ENCODE measurements at places on chromosomes 3 and 15. TPM values are rescaled to one million over a fixed set of nuclear protein-coding genes. Genes with fewer than 3 reads are reported as not detected.

DNA sequence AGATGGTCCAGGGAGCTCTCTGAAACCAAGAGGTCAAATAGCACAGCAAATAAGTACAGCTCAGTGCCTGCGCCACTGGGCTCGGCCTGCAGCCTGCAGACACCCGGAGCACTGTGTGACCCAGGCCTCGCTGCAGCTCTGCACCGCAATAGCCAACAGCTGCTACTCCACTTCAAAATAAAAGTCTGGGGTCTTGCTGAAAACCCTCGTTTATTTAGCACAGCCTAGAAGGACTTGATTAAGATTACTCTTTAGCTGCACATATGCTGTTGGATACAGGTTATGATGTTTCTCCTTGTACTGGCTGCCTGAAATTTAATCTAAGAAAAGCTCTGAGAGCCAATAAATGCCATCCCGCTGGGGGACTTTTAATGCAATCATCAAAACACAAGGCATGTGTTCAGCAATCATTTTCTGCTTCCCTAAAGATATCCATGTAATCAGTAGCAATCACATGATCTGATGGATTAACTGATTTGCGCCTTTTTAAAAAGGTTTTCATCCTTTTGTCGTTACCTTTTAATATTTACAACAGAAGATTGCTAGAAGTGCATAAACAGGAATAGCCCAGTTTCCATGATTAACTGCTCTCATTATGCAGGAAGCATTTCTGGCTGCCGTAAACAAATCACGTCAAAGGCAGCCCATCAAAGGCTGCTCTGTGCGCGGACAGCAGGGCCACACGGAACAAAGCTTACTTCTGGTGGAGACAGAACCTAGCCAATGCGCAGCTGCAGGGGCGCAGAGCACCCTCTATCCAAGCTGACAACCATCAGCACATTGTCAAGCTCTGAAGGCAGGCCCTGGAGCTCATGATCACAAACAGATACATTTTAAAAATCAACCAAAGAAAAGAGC is 58.8 kb downstream of the CLASP2 start:
- peak; percentile 83 for DNase-seq

DNA sequence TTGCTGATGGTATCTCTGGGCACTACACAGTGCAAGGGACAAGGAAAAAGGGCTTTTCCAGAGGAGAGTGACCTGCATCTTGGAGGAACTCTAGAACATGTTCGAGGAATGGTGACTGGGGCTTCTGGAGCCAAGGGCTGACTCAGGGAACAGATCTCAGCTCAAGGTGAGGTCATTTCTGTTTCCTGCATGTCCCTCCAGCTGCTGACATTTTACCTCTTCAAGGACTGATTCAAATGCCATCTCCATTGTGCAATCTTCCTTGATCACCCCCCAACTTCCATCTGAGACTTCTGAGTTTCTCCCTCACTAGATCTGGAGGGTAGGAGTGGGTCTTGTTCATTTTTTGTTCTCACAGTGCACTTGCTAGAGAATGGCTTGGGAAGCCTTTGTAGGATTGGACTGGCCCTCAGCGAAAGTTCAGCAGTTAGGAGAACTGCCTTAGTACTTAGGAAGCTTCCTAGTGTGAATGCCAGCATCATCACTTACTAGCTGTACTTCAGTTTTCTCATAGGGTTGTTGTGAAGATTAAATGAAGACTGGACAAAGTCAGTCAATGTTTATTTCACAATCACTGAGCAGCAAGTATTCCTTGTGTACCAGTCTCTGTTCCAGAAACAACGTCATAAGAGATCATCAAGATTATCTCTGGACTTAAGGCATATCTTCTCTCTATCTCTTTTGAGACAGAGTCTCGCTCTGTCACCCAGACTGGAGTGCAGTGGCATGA is 2.6 kb upstream of the IDH3A start:
- no peak for DNase-seq

Gene ARL8B
- 62.2 TPM for total RNA-seq

- no peak for DNase-seq
These were observed 36.3 kb upstream of the NECTIN3 start for GRCh38 chr3:111035316-111035715.

GRCh38 chr15:44670087-44670950 is 6.9 kb upstream of the SPG11 start:
- DNase-seq: no peak

Gene SAMD7
- total RNA-seq: not detected

GRCh38 chr3:19116239-19116638 is 32.1 kb upstream of the KCNH8 start:
- no peak for DNase-seq

DNA sequence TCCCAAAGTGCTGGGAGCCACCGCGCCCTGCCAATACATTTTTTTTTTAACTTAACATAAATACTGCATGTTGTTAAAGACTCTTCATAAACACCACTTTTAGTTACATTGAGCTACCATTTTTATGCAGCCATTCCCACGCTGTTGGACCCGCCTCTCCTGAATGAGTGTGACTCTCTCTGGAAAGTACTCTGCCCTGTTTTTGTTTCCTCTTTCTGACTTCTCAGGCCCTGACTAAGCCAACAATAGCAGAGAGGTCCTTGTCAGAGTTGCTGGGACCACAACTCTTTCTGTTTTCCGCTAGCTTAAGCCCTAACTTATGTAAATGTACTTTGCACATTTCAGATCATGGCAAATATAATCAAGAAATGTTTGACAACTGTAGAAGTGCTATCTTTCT is 35.2 kb downstream of the PARP15 start:
- no peak for DNase-seq

Gene STAB1
- 74.7 TPM for total RNA-seq

- no peak for DNase-seq
These were observed 10.5 kb upstream of the SH3GL3 start for GRCh38 chr15:83436513-83437158.

DNA sequence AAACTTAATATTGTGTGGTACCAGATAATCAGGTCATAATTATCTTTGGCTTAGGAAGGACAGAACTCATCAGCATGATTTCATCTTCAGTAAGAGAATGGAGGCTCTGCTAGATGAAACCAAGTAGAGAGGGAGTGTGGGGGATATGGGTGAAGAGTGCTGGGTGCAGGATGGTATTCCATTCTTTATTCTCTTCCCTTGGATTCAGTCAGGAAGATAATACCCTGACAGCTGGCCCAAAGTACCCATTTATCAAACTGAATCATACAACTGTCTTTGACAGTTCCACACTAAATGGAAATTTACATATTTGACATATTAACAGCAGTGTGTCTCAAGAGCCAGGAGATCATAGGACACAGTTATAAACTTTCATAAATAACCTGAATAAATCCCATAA is 44.7 kb downstream of the GOLIM4 start:
- DNase-seq: no peak

Gene ILDR1
- 0.38 TPM for total RNA-seq

- DNase-seq: no peak
These were observed 106.9 kb downstream of the TLE3 start for GRCh38 chr15:69990566-69991421.

Gene MBNL1
- total RNA-seq: 182 TPM

DNA sequence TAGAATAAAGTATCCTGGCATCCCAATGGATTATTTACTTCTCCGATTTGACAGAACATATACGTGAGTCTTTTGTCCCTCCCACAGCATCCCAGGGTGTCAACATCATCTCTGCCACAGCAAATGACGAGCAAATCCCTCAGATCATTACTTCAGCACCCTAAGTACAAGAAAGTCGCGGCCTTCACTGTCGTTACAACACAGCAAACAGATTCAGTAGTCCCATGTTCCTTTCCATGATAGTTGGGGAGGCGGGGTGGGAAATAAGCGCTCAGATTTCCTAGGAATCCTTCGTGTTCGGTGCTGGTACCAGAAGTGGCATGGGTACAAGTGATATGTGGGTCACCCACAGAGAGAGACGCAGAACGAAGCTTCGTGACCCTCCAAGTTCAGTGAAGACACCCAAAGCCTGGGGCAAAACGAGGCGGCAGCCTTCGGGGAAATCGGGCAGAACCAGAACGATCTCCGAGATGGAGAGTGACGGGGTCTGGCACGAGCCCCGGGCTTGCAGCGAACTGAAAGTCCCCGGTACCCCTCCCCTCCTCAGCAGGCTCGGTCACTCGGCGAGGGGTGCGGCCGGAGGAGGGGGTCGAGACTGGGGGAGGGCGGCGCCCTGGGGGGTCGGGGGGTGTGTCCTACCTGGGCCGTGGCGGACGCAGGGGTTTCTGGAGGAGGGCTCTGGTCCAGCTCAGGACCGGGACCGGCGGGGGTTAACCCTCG is 619 bp downstream of the TTBK2 start:
- peak; percentile 59 for DNase-seq

DNA sequence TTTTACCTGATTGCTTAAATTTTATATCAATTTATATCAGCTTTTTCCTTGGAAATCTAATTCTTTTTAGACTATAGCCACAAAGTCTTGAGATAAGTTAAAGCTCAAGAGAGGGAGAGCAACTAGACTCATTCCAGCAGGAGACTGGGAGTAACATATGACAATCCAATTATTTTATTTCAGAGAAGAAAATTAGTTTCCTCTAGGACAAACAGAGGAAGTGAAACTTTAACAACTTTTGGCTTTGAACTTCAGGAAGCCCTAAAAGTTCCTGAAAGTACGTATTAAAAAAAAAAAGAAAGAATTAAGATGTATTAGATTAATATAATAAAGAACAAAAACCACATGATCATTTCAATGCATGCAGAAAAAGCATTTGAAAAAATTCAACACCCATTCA is 13.9 kb upstream of the UBE2E2 start:
- DNase-seq: no peak

GRCh38 chr3:194092881-194093301 is 43.1 kb upstream of the HES1 start:
- no peak for DNase-seq

Gene IL17RB
- 1.9 TPM for total RNA-seq

DNA sequence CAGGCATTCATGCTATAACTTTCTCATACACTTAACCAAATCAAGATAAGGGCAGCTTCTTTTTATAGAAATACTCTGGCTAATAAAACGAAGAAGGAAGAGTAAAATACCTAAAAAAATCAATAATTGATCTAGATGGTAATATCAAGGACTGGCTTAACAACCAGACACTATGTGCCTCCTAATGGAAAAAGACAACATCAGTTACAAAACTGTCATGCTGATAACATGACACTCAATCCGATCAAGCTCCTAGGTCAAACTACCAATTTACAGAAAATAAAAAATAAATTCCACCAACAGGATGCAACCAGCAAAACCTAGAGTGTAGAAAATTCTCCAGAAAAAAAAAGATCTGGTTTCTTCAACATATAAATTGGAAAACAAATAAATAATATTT is 634.6 kb downstream of the IGSF11 start:
- no peak for DNase-seq

DNA sequence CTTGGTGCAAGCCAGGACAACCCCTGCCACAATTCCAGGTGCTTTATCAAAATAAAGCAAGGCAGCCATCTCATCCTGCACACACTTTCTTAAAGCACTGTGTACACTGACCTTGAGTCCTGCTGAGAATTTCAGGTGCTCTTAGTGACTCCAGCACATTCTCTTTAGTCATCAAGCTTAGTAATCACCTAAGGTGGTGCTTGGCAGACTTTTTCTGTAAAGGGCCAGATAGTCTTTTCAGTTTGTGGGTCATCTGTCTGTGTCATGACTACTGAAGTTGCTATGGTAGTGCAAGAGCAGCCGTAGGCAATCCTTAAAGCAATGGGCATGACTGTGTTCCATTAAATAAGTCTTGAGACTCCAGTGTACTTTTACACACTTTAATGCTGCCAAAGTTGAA is 36.4 kb downstream of the RIOX2 start:
- DNase-seq: no peak

Gene AADACL2
- not detected for total RNA-seq

- no peak for DNase-seq
These were observed 18.2 kb downstream of the PIF1 start for GRCh38 chr15:64807051-64807749.

DNA sequence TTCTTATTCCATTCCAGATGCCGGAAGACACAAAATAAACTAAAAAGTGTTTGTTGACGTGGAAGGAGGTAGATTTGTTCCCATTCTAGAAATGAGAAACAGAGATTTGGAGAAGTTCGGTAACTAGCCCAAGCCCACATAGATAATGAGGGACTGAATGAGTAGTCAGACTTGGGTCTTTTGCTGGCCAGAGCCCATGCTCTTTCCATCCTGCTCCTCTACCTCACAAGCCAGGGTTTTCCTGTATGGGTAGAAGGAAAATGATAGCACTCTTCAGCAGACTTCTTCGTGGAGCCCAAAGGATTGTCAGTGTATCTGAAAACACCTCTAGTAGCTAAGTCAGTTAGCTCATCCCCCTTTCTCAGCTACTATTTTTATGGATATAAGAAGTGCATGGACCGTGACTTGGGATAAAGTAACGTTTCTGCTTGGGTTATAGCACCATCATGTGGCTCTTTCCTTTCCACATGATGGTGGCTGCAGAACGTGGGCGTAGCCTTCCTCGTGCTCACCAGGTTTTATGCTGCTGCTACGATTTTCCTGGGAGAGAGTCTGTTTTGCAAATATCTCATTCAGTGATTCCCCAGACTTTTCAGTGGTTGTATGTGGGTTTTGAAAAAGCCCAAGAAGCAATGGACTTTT is 84.6 kb downstream of the DGKG start:
- no peak for DNase-seq

DNA sequence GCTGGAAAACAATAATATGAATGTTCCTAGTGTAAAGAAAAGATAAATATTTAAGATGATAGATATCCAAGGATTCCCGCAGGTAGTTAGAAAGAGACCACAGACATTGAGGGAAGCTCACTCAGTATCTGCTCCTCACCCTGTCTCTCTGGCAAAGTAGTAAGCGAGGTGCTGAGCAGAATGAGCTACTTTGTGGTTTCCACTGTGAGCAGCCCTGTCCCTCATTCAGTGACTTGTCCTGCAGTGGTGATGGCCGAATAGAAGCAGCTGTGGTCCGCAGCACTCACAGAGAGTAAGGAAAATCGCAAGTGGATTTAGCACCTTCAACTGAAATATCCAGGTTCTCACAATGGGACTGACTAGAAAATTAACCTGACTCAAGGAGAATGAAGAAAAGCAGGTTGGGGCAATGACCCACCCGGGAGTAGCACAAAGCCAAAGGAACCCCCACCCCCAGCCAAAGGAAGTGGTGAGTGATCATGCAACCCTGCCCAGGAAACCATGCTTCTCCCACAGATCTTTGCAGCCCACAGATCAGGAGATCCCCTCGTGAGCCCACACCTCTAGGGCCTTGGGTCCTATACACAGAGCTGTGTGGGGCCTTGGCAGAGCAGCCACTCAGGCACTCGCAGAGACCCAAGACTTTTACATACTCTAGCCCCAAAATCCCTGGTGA is 21.8 kb upstream of the SLC25A38 start:
- DNase-seq: no peak

- no peak for DNase-seq
These were observed 719.1 kb downstream of the ZBBX start for GRCh38 chr3:166660962-166661361.

Data from Right ventricle myocardium superior (tissue), 1 donor.